DMS79 treated with DMSO at 0.1 percent for 48 hours (cell line): ENCODE measurements at places on chromosomes 1 and 21.

- peak; percentile 33 for DNase-seq
These were observed 740 bp downstream of the DSTYK start for GRCh38 chr1:205210756-205211168.

- no peak for DNase-seq
These were observed 20.2 kb downstream of the EXOC8 start for GRCh38 chr1:231317306-231318014.

DNA sequence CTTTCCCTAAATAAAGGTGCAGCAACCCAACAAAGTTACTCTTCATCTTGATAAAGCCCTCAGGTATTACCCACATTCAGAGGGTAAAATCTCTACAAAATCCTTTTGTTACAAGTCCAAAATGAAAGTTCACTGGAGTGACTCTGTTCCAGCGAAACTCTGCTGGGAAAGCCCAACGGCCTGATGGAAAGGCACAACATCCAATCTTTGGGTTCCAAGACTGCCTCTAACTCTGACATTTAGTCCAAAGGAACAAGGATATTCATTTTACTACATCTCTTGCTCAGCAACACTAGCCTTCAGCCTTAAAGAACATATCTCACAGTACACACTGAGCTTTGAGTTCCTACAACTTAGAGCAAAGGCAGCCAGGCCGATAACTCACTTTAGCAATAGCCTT is 42.1 kb downstream of the TGFBR3 start:
- DNase-seq: no peak

DNA sequence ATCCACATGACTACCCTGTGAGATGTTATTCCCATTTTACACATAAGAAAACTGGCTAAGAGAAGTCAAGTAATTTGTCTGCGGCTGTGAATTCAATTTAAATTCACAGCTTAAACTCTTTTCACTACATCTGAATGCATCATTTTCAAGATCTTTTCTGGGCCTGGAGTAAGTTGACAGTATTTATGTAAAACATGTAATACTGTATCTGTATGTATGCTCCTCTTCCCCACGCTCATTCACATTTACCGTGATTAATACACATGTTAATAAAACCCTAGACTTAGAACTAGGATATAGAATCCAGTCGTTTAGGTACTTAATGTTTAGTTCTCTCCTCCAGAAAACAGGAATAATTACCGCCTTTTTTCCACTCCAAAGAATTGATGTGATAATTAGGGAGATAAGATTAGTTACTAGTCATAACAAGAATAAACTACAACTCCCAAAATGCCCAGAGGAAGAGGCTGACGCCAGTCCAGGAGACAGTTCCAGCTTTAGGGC is 442 bp upstream of the PPP1R12B start:
- no peak for DNase-seq

- no peak for DNase-seq
These were observed 2.6 kb downstream of the BARHL2 start for GRCh38 chr1:90714521-90714951.

- DNase-seq: peak; percentile 82
These were observed 87.7 kb downstream of the INTS7 start for GRCh38 chr1:211947396-211948295.

- DNase-seq: no peak
These were observed 8.7 kb upstream of the GJA5 start for GRCh38 chr1:147769106-147769505.

GRCh38 chr1:22645931-22646330 is 2.5 kb downstream of the C1QC start:
- DNase-seq: no peak
